Left colon (tissue), 2 donors: ENCODE measurements at places on chromosomes 7 and 10.

- DNase-seq, result no peak
These were observed 413.4 kb upstream of the MKI67 start for GRCh38 chr10:128539510-128540127.

GRCh38 chr10:634256-634655 lies 55.2 kb downstream of the DIP2C start:
- DNase-seq, result no peak

DNA sequence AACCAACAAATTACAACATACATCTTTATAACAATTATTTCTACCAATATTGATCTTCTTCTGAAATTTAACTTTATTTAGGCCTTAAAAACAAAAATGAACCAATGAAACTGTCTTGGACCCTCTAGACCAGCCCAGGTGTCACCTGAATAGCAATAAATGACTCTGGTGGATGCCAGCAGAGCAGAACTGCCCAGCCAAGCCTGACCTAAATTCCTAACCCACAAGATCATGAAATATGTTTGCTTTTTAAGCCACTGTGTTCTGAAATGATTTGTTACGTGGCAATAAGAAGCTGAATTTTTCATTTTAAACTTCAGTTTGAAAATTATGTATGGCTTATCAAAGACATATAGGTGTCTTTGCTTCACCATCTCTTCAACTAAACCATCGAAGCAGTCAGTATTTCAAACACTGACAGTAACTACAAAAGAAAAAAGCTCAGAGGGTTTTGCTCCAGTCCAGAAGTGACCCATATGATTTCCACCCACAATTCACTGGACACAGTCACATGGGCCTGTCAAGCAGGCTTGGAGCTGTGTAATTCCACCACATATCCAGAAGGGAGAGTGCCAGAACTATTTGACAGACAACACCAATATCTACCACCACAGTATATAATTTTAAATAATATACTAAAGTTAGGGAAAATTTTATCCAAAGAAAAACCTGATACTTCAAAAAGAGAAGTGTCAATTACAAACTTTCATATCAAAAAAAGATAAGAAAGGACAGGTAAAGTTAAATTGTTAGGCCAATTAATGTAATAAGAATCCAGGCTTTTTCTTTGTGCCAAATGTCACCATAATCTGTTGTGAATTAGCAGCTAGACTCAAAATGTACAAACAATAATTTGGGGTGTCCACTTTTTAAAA lies 94.5 kb downstream of the KMT2C start:
- no peak for DNase-seq

- DNase-seq, result no peak
These were observed 198.0 kb upstream of the MKI67 start for GRCh38 chr10:128324058-128324827.

GRCh38 chr10:89076120-89076519 lies 85.5 kb downstream of the FAS start:
- no peak for DNase-seq

GRCh38 chr10:11886138-11886474 lies 63.0 kb downstream of the PROSER2 start:
- no peak for DNase-seq

GRCh38 chr10:3972460-3973301 lies 187.7 kb upstream of the KLF6 start:
- DNase-seq, result no peak

- DNase-seq, result no peak
These were observed 3.0 kb downstream of the ZYX start for GRCh38 chr7:143384148-143384547.

GRCh38 chr7:85471740-85472139 lies 284.9 kb upstream of the SEMA3D start:
- no peak for DNase-seq

GRCh38 chr7:118420888-118421287 lies 196.4 kb downstream of the ANKRD7 start:
- no peak for DNase-seq

GRCh38 chr7:117766913-117767312 lies 106.3 kb downstream of the CTTNBP2 start:
- DNase-seq, result no peak

DNA sequence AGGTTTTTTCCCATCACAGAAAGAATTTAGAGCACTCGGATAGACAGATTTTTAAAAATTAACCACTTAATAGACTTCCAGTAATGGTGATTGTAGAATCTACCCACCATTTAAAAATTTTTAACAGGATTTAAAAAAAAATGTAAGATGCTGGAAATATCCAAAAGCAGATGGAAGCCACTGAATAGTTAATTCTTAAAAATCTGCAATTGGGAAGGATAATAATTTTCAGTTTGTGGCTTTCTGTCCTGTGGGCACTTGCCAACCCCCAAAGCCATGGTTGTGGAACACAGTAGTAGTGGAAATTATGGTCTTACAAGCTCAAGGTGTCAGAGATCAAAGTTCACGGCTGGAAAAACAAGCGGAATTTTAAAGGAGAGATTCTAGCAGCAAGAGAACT lies 101.0 kb upstream of the SP4 start:
- no peak for DNase-seq

DNA sequence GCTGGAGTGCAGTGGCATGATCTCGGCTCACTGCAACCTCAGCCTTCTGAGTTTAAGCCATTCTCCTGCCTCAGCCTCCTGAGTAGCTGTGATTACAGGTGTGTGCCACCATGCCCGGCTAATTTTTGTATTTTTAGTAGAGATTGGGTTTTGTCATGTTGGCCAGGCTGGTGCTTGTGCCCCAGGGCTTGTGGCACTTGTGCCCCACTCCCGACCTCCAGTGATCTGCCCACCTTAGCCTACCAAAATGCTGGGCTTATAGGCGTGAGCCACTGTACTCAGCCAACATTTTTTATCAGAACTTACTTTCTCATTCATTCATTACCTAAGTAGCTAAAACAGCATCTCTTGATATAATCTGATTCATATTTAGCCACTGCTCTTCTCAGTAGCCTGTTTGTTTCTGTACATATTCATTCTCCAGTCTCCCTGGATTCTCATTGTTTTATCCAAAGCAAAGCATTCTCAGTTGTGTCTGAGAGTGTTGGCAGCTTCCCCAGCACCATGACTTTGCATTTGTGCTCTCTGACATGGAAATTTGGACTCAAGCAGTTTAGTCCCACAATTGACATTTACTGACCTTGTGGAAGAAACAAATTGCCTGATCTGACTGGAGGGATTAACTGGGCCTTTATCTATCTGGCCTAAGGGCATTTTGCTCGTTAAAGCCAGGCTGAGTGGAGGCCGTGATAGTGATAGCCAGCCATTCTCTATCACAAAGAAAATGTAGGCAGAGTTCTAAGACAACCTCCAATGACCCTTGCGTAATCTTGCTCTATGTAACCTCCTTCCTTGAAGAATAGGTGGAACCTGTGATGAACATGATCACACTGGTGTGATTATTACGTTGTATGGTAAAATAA lies 44.9 kb downstream of the AKR1B15 start:
- no peak for DNase-seq

- no peak for DNase-seq
These were observed 32.1 kb downstream of the PLCE1 start for GRCh38 chr10:94025806-94026205.

- DNase-seq, result no peak
These were observed 172.4 kb upstream of the LANCL2 start for GRCh38 chr7:55192723-55193122.

GRCh38 chr10:29479981-29480954 lies 154.5 kb downstream of the SVIL start:
- DNase-seq, result no peak

DNA sequence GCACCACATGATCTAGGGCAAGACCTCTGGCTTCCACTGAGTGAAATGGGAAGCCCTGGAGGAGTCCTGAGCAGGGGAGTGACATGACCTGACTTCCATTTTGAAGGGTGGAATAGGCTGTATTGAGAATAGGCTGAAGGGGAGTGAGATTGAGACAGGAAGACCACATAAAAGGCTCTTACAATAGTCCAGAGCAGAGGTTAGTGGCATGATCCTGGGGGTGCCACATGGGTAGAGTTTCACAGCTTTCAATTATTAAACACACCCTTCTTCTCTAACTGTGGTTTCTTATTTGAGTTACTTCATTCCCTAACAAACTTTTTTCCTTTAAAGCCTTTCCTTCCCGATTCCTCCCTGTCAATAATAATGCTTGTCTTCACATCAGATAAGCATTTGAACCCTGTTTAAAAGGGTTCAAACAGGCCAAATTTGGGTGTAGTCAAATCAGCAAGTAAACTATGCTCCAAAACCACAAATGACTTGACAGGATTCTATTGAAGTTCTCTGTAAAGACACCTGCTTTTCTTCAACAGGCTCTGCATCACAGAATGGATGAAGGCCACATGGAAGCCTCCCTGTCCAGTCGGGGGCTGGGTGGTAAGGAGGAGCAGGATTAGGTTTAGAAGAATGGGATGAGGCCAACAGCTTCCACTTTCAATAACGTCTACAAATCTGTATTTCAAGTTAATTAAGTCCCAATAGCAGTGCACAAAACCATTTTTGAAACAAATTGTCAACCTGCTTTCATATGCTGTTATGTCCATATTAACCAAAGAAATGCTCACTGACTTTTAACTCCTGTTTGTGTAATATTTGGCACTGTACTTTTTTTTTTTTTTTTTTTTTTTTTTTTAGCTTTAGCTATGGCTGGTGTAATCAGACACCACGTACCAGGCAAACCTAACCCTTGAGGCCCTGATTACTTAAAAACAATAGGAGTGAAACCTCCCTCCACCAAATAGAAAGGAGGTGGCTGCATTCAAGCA lies 131.9 kb downstream of the NRCAM start:
- no peak for DNase-seq

GRCh38 chr7:151661587-151661986 lies 141.9 kb upstream of the RHEB start:
- no peak for DNase-seq

DNA sequence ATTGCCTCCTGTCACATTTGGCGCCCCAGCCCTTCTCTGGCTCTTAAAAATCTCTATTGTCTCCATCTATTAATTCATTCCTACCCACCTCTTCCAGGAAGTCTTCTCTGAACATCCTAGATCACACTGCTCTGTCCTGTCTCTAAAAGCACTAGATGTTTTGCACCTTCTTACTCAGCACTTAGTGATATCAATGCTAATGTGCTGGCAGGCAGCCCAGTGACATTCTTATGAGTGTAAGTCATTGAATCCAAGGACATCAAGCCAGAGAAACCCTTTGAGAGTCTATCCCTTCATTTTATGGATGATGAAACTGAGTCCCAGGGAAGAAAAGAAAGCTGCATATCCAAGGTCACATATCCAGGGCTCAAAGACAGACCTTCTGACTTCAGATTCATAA lies 48.3 kb upstream of the PAX2 start:
- DNase-seq, result peak; percentile 11

- no peak for DNase-seq
These were observed 159.9 kb downstream of the CALCR start for GRCh38 chr7:93414574-93414973.

DNA sequence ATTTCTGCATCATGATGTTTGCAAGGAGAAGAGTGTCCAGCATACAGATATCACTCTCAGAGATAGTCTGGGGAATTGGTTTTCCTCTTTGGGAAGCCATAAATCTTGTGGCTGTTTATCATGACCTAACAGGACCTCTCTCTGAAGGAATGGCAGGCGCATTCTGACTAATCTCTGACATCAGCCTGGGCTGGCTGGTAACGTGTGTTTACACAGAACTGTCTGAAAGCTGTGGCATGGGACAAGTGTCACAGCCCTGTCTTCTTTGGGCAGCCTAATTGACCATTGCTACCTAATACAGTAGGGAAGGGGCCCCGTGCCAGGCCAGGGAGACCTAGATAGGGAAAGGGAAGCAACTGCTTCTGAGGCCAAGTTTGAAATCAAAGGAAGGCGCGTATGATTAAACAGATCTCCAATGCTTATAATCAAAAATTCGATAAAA lies 73.9 kb upstream of the CABCOCO1 start:
- DNase-seq, result no peak

DNA sequence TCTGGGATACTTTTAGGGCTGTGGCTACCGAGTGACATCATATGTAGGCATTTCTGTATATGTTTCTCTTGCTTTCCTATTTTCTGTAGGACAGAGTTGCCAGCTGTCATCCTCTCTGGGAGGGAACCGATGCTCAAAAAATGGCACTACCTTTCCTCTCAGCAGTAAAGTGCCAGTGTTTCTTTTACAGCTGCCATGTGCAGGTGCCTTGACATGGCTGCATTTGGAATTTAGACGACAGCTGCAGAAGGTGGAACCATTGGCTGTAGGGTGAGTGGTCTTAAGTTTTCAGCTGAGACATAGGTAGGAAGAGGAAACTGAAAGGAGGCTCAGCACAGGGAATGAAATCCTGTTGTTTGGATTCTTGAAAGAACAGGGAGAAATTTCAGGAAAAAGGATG lies 20.2 kb upstream of the RPA3 start:
- DNase-seq, result no peak

DNA sequence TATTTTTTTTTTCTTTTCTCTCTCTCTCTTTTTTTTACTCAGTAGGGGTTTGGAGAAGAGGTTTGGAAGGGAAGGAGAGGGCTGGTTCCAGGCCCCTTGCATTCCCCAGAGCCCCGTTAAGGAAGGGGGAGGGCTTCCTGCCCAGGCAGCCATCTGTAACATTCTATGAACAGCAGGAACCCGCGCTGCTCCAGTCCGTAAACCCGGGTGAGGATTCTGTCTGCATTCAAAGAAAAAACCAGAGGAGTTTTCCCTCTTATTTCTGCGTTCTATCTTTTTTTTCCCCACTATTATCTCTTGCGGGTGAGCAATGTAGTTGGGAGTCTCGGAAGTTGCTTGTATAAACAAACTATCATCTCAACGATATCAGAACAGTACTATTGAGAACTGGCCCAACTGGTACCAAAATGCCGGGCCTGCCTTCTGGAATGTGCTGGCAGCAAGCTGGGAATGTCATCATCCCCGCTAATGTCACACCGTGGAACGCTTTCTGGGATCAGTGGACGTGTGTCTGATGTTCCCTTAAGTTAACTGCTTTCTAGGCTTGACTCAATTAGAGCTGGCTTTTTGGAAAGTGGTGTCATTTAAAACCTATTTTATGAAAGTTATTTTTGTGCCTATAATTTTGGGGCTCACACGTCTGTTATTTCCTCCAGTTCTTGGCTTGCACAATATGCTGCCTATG lies 153.1 kb upstream of the MEOX2 start:
- peak; percentile 4 for DNase-seq

DNA sequence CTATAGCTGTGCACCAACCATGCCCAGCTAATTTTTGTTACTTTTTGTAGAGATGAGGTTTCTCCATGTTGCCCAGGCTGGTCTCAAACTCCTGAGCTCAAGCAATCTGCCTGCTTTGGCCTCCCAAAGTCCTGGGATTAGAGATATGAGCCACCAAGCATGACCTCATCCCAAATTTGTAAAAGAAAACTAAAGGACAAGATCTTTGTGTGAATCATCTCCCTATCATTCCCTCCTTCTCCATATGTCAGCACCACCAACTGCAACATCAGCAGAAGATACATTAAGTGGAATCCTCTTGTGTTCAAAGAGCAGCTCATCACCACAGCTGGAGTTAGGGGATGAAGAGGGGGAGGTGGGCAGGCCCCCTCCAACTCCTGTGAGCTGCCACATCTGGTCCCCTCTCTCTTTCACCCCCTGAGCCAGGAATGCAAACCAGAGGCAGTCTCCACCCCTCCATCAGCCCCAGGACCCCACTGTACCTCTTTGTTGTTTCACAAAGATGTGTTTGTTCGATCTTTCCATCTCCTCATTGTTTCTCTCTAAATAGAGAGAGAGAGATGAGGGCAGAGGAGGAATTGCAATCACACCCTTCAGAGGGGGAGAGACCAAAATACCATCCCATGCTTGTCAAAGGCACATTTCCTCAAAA lies 47.3 kb upstream of the PIP4K2A start:
- no peak for DNase-seq

- DNase-seq, result no peak
These were observed 192.1 kb downstream of the LRMDA start for GRCh38 chr10:75623310-75624093.
